ENCODE measurements at places on chromosomes 4 and X. TPM values are rescaled to one million over a fixed set of nuclear protein-coding genes. Genes with fewer than 3 reads are reported as not detected.

FREM3 gene
- not detected for total RNA-seq

DNA sequence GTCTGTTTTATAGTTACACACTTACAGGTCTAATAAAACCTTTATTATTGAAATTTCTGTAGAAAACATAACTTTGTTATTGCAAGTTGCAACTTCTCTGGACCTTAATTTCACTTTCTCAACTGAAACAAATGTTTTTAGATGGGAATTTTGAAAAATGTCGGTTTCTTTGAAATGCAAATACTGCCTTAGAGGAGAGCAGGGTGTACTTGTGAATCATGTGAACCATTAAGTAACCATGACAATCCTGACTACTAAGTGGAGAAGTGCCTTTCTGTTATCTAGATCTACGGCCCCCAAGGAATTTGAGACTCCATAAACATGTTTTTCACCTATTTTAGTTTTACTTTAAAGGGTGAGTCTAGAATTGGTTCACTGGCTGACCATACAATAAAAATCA, 8.5 kb upstream of the ARMCX2 start:
- DNase-seq = no peak

- DNase-seq = no peak
Measured at GRCh38 chr4:170009291-170009690, 16.9 kb downstream of the MFAP3L start.

DNA sequence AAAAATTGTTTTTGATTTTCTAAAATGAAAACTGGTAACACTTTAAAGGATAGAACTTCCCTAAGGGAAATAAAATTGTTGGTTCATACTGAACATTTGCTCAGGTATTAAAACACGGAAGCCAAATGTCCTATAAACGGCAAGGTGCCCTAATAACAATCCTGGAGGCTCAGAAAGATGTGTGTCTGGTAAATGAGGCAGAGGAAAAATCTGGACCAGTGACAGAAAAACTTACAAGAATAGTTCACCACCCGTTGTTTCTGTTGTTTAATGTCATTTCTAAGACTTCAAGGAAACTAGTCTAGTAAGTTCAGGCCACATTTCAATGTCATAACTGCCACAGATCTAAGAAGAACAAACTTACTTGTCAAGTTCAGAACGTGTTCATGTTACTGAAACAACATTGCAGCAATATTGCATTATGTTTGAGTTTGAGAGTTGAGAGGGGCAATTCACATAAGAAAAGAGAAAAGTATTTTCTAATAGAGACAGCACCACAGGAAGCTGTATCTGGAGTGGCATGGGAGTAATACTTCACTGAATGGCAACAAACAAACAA, 476.6 kb downstream of the GRXCR1 start:
- DNase-seq = no peak

GRCh38 chr4:3392321-3392720, 49.4 kb upstream of the HGFAC start:
- no peak for DNase-seq

GRCh38 chrX:54817220-54817820, 9.8 kb downstream of the MAGED2 start:
- no peak for DNase-seq

PAGE2 gene
- not detected for total RNA-seq

GRCh38 chr4:121943941-121944340, 7.9 kb downstream of the TRPC3 start:
- peak; percentile 31 for DNase-seq

DNA sequence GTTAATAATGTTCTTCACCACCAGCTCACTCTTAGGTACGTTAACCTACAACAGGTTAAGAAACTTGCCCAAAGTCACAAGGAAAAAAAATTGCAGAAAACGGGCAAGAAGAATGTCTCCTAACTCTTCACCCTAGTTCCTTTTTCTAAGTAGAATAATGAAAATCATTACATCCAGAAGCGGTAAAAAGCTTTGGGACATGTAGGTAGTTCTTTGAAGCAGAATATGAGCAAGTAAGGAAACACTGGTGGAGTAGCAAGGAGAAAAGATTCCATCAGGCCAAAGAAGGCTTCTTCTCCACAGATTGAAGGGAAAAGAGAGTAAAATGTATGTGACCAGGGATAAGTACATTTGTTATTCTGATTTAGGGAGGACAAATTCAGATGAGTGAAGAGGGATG, 4.1 kb downstream of the CAMK2D start:
- DNase-seq = no peak

DNA sequence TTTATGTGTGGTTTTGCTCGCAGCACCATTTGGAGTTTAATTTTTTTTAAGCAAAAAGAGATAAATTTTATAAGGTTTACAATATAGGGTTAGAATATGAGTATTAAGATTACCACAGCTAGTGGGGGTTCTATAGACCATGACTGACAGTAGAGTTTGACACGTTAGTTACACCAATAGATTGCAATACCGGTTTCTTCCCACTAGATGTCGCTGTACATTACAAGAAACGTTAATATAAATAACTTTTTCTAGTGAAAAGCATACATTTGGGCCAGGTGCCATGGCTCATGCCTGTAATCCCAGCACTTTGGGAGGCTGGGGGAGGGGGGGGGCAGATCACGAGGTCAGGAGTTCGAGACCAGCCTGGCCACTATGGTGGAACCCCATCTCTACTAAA, 433.6 kb downstream of the MAGEB5 start:
- no peak for DNase-seq

CFAP47 gene
- not detected for total RNA-seq

DNA sequence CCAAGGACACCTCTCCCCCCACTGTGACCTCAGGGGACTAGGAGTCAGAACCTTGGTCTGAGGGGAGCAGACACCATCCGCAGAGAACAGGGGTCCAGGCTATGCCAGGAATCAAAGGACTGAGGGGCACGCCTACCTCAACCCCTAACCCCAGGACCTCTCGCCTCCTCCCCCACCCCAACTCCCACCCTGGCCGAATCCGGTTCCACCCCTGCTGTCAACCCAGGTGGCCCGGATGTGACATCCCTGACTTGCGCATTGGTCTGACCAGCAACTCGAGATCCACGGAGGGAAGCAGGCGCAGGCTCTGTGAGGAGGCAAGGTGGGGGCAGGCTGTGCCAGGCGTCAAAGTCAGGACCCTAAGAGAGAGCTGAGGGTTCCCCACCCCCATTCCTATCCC, 468 bp upstream of the MAGEA4 start:
- no peak for DNase-seq

SLC2A9 gene
- total RNA-seq = 0.43 TPM

ANKRD50 gene
- 0.74 TPM for total RNA-seq

DNA sequence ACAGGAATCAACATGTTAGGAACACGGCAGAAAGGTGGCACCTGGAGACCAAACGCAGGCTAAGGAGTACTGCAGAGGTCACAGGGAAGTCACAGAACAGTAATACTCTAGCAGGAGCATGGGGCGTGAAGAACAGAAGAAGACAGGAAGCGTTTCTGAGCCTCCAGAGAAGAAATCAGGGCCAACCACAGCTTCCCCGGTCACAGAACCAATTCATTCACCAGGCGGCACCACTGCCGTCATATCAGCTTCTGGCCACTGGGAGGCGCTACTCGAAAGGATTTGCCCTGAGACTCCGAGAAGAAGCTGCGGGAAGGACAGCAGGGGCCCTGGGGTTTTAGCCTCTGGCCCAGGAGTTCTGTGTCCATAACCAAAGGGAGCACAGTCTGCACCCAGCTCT, 78.0 kb upstream of the DRD5 start:
- DNase-seq = peak; percentile 91

DNA sequence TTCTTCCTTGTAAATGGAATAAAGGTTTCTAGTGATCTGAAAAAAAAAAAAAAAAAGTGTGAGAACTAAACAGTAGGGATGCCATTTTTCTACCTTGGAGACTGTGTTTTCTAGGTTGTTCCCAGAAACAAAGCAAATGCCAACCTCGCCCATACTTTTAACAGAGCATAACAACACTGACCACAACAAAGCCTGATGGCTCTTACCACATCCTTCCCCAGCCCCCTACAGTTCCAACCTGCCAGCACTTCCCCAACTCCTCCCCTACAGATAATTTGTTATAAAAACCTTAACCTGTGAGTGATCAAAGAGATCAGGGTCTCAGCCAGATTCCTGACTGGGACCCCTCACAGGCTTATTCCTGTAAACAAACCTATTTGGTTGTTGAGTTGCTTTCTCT, 940.0 kb downstream of the SH3BGRL start:
- DNase-seq = no peak

DNA sequence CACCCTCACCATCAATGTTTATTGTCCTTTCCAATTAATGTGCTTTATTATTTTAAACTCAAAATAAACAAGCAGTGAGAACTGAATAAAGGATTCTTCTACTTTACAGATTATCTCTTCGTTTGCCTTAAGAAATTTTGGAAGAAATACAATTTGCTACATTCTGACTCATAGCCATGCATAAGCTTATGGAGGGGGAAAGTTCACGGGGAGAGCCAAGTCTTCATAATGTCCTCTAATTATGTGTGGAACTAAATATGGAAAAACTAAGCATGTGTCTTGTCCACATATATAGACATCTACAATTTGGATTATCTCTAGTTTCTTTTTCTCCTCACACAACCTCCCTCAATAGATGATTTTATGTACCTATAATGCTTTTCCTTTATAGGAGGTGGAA, 17.5 kb downstream of the CXCL13 start:
- DNase-seq = no peak

Data from activated naive CD4-positive, alpha-beta T cell treated with anti-CD3 and anti-CD28 coated beads for 36 hours (primary cell).